AG20443 (cell line): ENCODE measurements at places on chromosomes 1 and 21.
A peak's percentile ranks its signal among the peaks of the same experiment; 100 is the strongest.

DNA sequence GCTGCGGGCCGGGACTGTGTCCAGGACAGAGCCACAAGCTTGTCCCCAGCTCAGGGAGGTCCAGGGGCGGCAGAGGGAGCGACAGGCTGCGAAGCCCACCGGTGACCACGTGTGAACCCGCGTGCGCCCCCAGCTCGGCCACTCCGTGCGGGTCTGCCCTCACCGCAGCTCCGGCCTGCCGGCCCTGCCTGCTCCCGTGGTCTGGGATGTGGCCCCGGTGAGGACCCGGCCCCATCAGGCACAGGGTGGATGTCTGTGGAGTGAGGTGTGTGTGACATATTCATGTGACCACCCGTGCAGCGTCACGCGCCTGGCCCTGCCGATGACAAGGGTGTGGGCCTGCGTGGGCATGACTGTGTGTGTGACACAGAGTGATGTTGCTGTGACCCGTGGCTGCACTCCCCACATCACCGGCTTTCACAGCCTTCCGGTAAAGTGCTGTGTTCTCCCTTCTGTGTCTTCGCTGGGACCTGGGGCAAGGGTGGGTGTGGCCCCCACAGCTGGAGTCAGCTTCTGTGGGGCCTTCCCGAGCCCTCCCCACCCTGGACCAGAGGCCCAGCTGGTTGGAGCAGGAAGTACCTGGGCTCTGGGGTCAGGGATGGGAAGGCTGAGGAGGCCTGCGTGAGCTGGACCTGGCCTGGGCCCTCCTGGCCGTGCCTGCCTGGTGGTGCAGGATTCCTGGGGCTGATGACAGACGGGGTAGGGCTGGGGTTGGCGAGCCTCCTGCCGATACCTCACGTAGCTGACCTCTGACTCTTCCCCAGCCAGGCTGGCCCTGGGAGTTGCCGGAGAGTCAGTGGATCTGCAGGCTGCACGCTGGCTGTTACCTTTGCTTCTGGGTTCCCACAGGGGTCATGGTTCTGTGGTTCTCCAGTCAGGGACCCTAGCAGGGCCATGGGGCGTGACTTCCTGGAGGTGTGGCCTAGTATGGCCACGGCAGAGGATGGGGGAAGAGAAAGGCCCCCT lies 4.1 kb downstream of the RNF223 start:
- DNase-seq = peak; percentile 59

DNA sequence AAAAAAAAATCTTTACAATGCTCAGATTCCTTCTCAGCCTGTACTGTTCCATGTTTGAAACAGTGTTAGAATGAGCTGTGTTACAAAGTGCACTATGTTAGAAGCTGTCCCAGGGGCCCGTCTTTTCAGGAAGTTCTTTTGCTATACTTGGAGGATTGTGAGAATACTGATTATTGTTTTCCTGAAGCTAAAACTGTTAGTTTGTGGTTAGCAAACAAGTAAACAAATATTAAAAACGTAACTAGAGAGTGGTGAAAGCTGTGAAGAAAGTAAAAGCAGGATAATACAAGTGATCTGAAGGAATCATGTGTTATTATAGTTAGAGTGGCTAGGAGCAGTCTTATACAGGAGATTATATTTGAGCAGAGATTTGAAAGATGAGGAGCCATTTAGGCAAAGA lies 35.6 kb downstream of the CAMSAP2 start:
- no peak for DNase-seq

DNA sequence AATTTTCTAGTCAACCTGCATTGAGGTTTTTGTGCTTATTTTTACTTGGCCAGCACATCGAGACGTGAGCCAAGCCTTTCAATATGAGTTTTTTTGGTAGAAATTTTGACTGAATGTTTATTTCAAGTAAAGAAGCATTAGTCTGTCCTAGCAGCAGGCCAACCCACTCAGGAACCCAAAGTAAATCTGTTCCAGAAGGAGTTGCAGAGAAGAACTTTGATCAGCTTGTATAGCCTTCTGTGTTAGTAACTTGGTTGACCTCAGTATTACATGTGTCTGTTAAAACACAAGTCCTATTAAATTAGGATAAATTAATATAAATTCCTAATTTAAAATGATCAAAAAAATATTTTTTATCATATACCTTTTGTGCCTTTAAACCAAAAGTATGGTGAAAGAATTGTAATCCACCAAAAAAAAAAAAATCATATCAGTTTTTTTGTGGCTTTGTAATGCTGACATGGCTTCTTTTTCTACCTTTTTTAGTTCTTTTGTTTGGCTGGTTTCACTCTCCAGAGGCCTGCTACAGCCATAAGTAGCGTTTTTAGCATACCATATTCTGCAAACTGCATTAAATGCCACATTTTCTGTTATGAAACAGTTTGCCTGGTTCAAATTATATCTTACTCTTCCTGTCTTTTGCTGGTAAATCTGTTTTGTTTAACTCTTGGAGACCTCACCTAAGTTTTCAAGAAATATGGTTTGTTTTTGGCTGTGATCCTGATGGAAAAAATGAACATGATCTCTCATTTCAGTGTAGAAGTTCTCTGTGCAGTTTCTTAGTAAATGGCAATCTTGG lies 39.5 kb downstream of the ATF6 start:
- DNase-seq = no peak

GRCh38 chr1:55052221-55053142 lies 13.1 kb downstream of the PCSK9 start:
- no peak for DNase-seq
